Omental fat pad (tissue), 4 donors: ENCODE measurements at places on chromosomes 12 and 14. TPM values are rescaled to one million over a fixed set of nuclear protein-coding genes. Genes with fewer than 3 reads are reported as not detected.

RNF41 gene
- 128 TPM for total RNA-seq

PPP4R4 gene
- total RNA-seq: 0.25 TPM

CCDC175 gene
- not detected for total RNA-seq

KRT74 gene
- total RNA-seq: not detected

TECPR2 gene
- 22.6 TPM for total RNA-seq

RERGL gene
- total RNA-seq: 3.3 TPM

TRIM9 gene
- total RNA-seq: 1.1 TPM

TMCC3 gene
- 14.8 TPM for total RNA-seq

TSPAN8 gene
- total RNA-seq: 2.9 TPM

CIPC gene
- 39.5 TPM for total RNA-seq

RFLNA gene
- total RNA-seq: 23.3 TPM

DNA sequence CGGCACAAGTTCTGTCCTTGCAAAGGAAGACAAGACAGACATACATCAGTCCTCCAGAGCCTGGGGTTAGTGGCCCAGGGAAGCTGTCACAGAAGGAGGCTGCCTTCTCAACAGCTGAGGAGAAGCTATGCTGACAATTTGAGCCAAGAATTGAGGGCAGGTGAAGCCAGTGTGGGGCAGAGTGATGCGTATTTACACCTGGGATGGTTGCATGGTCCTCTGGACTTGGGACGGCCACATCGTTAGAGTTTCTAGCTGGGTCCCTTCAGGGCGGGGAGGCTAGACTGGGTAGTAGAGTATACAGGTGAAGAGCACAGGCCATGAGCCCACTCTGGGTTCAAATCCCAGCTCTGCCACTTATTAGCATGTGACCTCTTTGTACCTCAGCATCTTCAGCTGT is 16.5 kb downstream of the KRT85 start:
- no peak for DNase-seq

DNA sequence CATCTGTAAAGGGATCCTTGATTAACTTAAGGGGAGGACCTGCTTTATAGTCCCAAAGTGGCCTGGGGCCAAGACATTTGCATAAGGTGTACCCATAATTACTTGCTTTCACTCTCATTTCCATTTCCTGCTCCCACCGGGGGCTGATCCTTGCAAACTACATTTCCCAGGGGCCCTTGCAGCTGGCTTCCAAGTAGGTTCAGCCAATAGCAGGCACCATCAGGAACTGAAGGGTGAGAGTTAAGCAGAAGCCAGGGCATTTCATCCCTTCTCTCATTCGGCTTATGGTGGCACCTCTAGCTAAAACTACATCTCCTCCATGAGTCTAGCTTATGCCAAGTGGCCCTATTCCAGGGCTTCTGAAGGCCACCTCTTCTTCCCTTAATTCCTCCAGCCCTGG is 88.8 kb downstream of the CCDC60 start:
- no peak for DNase-seq

GRCh38 chr14:69643430-69644200 is 32.2 kb downstream of the SUSD6 start:
- DNase-seq: peak; percentile 64

GRCh38 chr12:95653771-95654546 is 102.7 kb upstream of the USP44 start:
- DNase-seq: no peak

GRCh38 chr14:86865934-86866333 is 1127.0 kb downstream of the GALC start:
- DNase-seq: no peak

- DNase-seq: no peak
These were observed 9.3 kb downstream of the TPCN1 start for GRCh38 chr12:113230315-113231234.

- DNase-seq: no peak
These were observed 14.8 kb upstream of the PLA2G1B start for GRCh38 chr12:120342175-120343038.

GRCh38 chr14:61749264-61749663 is 13.0 kb upstream of the SNAPC1 start:
- DNase-seq: no peak

DNA sequence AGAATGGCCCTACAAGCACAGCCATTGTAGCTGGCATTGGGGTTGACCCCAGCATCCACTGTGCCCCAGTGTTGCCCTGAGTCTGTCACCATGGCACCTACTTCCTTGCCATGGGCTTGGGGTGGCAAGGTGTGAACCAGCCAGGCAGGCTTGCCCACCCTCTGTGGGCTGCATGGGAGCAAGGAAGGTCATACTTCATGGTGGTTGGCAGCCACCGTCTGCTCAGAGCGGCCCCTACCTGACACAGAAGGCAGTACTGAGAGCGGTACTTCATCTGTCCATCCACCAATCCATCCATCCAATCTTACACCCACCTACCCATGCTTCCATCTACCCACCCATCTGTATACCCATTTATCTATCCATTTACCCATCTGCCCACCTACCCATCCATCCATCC is 160.1 kb downstream of the KIF26A start:
- DNase-seq: no peak

DNA sequence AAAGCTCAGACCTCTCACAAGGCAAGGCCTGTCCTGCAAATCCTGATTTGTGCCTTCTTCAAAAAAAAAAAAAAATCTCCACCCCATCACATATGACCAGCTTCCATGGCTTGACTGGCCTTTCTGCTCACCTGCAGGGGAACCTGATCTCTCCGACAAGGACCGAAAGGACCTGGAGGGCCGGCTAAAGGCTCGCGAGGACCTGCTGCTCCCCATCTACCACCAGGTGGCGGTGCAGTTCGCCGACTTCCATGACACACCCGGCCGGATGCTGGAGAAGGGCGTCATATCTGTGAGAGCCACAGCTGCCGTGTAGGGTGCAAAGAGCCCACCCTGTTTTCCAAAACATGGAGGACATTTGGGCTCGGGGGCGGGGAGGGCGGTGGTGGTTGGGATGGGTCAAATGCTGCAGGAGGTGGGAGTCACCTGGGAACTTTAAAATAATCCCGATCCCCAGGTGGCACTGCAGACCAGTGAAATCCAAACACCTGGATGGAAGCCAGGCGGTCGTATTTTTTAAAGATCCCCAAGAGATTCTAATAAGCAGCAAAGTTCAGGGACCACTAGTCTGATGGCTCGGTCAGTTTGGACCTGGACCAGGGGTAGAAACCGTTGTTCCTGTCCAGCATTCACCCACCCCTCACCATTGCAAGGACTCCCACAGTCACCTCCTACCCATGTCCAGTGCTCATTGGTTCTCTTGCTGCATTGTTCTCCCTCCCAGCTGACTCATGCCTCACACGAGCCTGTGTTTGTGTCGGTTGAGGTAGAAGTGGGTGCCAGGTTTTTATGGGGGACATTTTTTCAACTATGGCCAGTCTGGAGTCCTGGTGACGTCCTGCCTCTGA is 44.8 kb downstream of the FOXN4 start:
- peak; percentile 42 for DNase-seq

GRCh38 chr12:52861511-52861910 is 12.7 kb upstream of the KRT78 start:
- DNase-seq: no peak

GRCh38 chr14:41805633-41806032 is 199.0 kb downstream of the LRFN5 start:
- DNase-seq: no peak

- no peak for DNase-seq
These were observed 9.1 kb upstream of the CDC42BPB start for GRCh38 chr14:103066399-103066798.

DNA sequence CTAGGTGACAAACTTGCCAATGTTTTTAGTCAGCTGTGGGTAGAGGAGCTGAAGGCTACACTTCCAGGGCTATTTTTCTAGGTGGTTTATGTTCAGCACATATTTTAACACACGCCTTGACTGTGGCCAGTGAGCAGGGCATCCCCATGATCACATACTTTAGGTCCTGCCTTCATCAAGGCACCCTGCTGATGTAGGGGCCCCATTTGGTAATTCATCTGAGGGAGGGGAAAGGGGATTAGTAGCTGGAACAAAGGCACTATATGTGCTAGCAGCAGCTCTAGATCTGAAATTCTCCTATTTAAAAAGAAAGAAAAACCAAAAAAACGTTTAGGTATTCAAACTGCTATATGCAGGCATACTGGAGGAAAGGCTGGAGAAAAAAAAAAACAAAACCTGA is 14.5 kb downstream of the EGLN3 start:
- no peak for DNase-seq

DNA sequence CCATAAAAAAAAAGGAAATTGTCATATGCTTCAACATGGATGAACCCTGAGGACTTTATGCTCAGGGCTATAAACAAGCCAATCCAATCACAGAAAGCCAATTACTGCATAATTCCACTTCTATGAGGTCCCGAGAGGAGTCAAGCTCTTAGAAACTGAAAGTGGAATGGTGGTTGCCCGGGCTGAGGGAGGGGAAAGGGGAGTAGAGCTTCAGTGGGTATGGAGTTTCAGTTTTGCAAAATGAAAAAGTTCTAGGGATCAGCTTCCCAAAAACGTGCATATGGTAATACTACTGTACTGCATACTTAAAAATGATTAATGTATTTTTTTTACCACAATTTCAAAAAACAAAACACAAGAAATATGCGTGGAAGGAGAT is 52.0 kb downstream of the RNF34 start:
- DNase-seq: no peak

GRCh38 chr12:123958876-123959275 is 13.8 kb downstream of the CCDC92 start:
- DNase-seq: no peak

- no peak for DNase-seq
These were observed 5.7 kb downstream of the AHNAK2 start for GRCh38 chr14:104972301-104973134.

DNA sequence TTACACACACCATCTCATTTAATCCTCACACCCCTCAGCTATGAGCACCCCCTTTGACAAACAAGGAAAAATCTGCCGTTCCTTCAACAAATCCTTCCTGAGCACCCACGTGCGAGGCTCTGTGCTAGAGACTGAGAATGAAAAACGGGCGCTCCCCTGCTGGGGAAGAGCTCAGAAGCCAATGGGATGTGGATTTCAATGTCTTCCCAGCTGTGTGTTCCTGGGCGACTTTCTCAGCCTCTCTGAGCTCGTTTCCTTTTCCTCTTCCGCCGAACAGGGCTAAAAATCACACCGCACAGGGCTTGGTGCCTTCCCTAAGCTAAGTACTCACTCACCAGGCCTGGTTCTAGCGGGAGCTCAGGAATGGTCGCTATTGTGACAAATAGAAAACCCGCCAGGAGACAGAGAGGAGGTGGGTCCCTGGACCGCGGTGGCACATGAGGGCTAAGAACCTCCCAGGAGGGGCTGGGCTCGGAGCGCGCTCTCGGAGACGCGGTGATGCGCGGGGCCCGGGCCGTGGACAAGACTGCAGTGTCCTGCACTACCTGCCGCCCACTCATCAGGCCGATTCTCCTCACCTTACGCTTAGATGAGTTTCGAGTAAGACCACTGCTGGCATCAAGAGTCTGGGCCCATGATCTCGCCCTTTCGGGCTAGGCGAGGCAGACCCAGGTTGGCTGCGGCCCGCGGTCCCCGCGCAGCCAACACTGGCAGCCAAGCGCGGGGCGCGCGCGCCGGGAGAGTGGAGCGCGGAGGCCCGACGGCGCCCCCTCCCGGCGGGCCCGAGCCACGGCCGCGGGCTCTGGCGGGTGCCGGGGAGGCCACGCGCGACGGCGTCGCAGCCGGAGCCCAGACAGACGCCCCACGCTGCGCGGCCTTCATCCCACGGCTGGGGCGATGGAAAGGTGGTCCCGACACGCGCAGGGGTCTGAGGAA is 17.0 kb downstream of the ZDHHC22 start:
- DNase-seq: no peak

- DNase-seq: no peak
These were observed 209.8 kb upstream of the NUDT4 start for GRCh38 chr12:93167841-93168492.
